ENCODE measurements at places on chromosomes 2 and 18.

GRCh38 chr2:162301877-162302276 is 16.6 kb downstream of the IFIH1 start:
- DNase-seq, result no peak

- DNase-seq, result no peak
Observed at GRCh38 chr18:32771871-32772580, 797 bp downstream of the KLHL14 start.

- peak; percentile 23 for DNase-seq
Observed at GRCh38 chr2:46302005-46302695, 4.9 kb downstream of the EPAS1 start.

DNA sequence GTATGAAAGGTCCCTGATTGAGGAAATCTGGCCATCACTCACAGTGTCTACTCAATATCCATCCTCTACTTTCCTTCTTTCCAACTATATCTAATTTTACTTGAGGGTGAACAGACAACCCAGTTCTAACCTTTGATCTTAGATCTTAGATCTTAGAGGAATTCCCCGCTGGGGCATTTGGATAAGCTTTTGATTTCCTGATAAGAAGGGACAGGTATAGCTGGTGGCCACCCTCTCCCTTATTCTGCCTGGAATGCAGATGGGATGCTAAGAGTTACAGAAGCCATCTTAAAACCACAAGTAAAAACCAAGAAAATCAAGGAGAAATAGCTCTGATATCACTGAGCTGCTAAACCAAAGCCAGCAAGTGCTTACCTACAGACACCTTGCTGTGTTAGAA is 77.2 kb upstream of the ACSL3 start:
- DNase-seq, result no peak

DNA sequence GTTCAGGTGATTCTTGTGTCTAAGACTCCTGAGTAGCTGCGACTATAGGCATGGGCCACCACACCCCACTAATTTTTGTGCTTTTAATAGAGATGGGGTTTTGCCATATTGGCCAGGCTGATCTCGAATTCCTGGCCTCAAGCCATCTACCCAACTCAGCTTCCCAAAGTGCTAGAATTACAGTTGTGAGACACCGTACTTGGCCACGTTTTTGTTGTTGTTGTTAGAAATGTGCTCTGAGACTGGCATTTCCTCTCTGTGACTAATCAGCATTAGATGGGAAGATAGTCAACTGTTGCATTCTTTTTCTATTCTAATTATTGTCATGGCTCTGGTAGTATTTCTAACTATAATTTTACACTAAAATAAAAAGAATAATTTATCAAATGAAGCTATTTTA is 191.7 kb downstream of the CAMKMT start:
- DNase-seq, result no peak

GRCh38 chr2:191486584-191487320 is 191.2 kb upstream of the NABP1 start:
- DNase-seq, result peak; percentile 93

- DNase-seq, result no peak
Observed at GRCh38 chr2:8754106-8754776, 72.4 kb downstream of the ID2 start.

- DNase-seq, result peak; percentile 45
Observed at GRCh38 chr2:26414311-26414710, 12.6 kb downstream of the DRC1 start.

GRCh38 chr2:145258903-145259579 is 739.1 kb upstream of the ZEB2 start:
- peak; percentile 87 for DNase-seq

GRCh38 chr18:77651441-77651840 is 401.8 kb downstream of the GALR1 start:
- DNase-seq, result no peak

GRCh38 chr2:15492773-15493325 is 68.3 kb downstream of the NBAS start:
- no peak for DNase-seq

GRCh38 chr18:24499814-24500213 is 39.4 kb downstream of the HRH4 start:
- no peak for DNase-seq

DNA sequence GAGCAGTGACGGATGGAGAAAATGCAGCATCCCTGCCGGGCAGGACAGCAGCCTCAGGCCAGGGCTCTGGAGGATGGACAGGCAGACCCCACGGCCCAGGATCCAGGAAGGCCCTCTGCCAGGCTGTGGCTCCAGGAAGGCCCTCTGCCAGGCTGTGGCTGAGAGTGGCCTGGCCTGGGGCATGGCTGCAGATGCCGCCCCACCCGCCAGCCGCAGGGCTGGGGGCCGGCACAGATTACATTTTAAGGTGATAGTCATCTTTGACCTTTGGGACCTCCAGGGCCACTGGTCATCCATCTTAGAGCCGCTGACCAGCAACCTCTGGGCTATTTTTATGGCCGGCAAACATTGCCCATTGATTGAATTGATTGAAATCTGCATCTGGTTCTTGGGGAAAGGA is 98.0 kb upstream of the BOD1L2 start:
- DNase-seq, result no peak

DNA sequence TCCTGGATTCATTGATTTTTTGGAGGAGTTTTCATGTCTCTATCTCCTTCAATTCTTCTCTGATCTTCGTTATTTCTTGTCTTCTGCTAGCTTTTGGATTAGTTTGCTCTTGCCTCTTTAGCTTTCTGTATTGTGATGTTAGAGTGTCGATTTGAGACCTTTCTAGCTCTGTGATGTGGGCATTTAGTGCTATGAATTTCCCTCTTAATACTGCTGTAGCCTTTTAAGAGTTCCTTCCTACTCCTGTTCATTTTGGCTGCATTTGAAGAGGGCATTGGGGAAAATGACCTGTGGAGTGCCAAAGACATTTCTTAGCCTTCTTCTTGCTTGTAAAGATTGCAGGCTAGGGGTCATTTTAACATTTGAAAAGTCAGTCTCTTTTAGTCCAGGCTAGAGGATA is 463.8 kb upstream of the GCFC2 start:
- no peak for DNase-seq

- peak; percentile 95 for DNase-seq
Observed at GRCh38 chr2:9990736-9991135, 39.2 kb downstream of the GRHL1 start.

DNA sequence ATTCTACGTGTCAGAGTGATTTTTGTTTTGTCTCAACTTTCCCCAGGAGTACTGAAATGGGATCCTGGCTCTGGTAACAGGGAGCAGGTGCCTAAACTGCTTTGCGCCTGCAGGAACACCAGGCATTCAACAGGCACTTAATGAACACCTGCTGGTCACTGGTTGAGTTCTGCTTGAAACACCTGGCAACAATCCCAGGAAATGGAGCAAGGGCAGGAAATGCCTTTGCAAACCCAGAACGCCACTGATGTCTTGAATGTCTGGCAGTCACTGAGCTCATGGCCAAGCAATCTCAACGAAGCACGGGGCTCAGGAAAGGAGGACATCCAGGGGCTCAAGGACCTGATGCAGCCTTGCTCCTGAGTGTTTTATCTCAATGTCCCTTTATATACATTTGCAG is 360.0 kb upstream of the RAB6C start:
- DNase-seq, result no peak

- no peak for DNase-seq
Observed at GRCh38 chr18:27235218-27235870, 50.2 kb upstream of the CHST9 start.

GRCh38 chr2:136019306-136019705 is 33.9 kb upstream of the DARS1 start:
- peak; percentile 85 for DNase-seq

GRCh38 chr2:189366349-189366748 is 74.9 kb upstream of the WDR75 start:
- DNase-seq, result no peak

GRCh38 chr2:127560931-127561280 is 25.4 kb downstream of the MYO7B start:
- peak; percentile 29 for DNase-seq

GRCh38 chr2:224261326-224261725 is 140.6 kb downstream of the FAM124B start:
- DNase-seq, result no peak

GRCh38 chr2:13474538-13474937 is 757.8 kb downstream of the TRIB2 start:
- DNase-seq, result no peak

- DNase-seq, result peak; percentile 70
Observed at GRCh38 chr18:5295231-5295920, at the start of gene ZBTB14. Gene ZBTB14 (minus strand): TSS chr18:5295726. CDS start chr18:5293246, 2,480 bp downstream.

GRCh38 chr2:216792222-216793021 is 67.4 kb downstream of the TNP1 start:
- DNase-seq, result peak; percentile 18

DNA sequence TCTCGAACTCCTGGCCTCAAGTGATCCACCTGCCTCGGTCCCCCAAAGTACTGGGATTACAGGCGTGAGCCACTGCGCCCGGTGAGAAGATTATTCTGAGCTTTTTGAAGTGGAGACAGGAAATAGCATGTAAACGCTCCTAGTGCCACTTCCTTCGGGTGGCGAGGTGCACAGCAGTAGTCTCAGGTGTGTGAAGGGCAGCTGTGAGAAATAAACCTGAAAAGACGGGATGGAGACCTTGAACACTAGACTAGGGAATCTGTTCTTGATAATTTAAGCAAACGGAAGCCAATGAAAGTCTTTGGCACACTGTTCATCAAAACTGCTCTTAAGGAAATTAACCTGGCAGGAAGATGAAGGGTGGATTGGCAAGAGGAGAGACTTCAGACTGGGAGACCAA is 439 bp upstream of the PLEKHH2 start:
- no peak for DNase-seq

DNA sequence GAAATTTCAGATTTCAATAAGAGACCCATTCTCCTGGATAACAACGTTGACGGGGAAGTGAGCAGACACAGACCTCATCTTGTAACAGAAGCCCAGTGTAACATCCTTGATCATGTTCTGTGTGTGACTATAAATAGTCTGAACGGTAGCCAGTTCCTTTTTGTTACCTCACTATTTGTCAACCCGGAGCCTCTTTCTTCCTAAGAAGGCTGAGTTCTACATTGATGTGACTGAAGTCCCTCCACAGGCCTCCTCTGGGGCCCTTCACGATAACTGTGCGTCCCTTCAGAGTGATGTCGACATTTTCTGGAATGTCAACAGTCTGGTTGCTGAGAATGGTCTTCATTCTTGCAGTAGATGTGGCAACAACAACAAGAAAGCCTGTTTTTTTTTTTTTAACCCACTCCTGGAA is 6.3 kb upstream of the PLEKHM3 start:
- DNase-seq, result peak; percentile 57

DNA sequence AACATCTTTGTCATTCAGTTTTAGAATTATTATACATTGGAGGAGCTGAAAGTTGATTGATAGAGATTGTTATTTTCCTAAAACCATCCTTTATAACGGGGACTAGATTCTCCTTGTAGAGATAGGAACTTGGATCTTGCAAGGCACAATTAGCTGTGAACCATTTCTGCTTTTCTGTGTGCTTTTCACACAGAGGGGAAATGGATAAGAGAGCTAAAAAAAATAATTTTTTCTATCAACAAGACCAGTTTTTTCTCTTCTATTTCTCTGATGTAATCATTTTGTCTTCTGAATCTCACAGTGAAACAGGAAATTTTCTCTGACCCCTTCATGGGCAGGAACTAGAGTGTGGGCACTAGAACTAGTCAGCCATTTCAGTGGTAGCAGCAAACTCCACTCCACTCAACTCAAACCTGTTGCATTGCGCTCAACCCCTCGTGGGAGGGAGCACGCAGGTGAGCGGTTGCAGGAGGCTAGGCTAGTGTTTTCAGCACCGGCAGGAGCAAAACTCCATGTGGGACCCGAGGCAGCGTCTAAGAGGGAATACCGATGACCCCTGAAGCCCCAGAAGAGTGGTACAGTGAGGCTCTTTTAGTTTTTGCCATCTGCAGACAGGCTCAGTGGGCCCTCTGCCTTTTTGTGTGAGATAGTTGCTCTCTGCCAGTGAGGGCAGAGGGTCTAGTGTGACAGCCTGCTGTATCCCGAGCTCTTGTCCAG is 24.0 kb upstream of the SLC39A10 start:
- peak; percentile 38 for DNase-seq

GRCh38 chr18:70636991-70637390 is 348.1 kb downstream of the SOCS6 start:
- DNase-seq, result no peak

DNA sequence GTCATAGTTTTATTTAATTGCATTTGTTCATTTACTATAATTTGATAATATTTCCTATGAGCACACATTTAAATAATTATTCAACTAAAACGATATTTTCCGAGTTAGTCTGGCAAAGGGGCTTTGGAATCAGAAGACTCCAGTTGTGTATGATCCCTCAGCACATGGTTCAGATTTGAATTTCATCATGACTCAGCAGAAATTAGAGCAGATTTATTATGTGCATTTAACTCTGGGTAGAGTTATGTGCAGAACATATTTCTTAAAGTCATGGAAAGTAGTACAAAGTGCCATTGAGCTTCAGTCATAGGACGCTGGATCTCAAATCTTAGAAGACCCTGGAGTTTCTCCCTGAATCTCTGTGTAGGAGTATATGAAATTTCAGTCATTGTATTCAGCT is 106.7 kb downstream of the ADCYAP1 start:
- DNase-seq, result no peak

- no peak for DNase-seq
Observed at GRCh38 chr18:37332628-37333420, 232.8 kb downstream of the CELF4 start.

- DNase-seq, result no peak
Observed at GRCh38 chr2:222707102-222707688, 35.7 kb downstream of the MOGAT1 start.

- DNase-seq, result peak; percentile 60
Observed at GRCh38 chr2:164717000-164717803, 95.9 kb upstream of the GRB14 start.

DNA sequence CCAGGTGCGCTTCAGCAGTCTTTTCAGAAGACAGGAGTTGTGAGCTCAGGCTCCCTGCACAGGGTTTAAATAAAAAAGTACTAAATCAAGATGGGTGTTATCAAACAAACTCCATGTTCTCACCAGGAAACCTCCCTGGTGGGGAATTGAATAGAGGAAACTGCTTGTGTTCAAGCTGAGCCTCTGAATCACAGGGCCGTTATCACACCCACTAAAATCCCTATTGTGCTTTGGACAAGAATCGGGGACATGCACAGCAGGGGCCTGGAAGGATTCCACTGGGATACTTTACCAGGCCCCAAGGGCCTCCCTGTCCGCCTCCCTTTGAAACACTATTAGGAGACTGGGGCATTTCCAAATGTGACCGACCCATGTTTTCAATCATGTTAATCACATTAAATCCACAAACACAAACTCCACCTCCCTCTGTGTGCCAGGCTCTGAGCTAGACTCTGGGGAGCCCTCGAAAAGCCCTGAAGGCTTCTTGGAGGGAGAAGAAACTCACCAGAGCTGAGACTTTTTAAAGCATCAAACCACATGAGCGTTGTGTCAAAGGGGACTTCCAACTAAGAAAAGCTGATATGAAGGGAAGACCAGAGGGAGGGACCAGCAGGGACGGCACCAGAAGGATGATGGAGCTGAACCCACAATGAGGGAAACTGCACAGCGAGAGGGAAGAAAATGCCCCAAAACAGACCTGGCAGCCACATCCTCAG is 458.7 kb upstream of the ID2 start:
- no peak for DNase-seq

- DNase-seq, result no peak
Observed at GRCh38 chr18:50880119-50880465, 1.2 kb downstream of the ME2 start.

- DNase-seq, result no peak
Observed at GRCh38 chr2:241194811-241195210, 6.3 kb downstream of the ANO7 start.

- DNase-seq, result peak; percentile 88
Observed at GRCh38 chr2:205680067-205680466, 2.2 kb upstream of the NRP2 start.

- DNase-seq, result peak; percentile 27
Observed at GRCh38 chr2:178306352-178307073, 112.2 kb downstream of the OSBPL6 start.

GRCh38 chr18:8625461-8626092 is 16.3 kb downstream of the RAB12 start:
- DNase-seq, result no peak

Measured in suppressor macrophage treated with lipopolysaccharide for 4 hours (primary cell).